ENCODE measurements at places on chromosomes 3 and 15. TPM values are rescaled to one million over a fixed set of nuclear protein-coding genes. Genes with fewer than 3 reads are reported as not detected.
A peak's percentile ranks its signal among the peaks of the same experiment; 100 is the strongest.

DNA sequence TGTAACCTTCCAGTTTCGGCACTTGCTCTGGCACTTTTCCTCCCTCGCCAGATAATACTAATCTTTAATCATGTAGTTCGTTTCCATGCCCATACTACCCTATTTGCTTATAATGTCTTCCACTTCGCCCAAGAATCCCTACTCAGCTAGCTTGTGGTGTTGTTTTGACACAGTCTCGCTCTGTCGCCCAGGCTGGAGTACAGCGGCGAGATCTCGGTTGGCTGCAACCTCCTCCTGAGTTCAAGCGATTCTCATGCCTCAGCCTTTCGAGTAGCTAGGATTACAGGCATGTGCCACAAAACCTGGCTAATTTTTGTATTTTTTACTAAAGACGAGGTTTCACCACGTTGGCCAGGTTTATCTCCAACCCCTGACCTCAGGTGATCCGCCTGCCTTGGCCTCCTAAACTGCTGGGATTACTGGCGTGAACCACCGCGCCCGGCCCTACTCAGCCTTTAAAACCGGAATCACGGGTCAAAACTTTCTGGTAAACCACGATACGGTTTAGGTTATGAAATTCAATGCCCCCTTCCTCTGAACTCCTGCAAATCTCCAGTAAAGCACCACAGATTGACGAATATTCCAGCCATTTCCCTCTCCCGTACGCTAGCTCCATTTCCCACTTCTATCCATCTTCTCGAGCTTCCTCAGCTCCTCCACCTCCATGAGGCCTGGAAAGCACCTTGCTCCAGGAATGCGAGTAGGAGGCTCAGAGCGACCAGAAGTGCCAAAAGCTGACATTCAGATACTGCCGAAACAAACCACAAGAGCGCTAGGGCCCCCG lies 878 bp upstream of the RAD51 start:
- DNase-seq: peak; percentile 39

- DNase-seq: no peak
Measured at GRCh38 chr3:46298871-46299607, 54.9 kb upstream of the CCR2 start.

DNA sequence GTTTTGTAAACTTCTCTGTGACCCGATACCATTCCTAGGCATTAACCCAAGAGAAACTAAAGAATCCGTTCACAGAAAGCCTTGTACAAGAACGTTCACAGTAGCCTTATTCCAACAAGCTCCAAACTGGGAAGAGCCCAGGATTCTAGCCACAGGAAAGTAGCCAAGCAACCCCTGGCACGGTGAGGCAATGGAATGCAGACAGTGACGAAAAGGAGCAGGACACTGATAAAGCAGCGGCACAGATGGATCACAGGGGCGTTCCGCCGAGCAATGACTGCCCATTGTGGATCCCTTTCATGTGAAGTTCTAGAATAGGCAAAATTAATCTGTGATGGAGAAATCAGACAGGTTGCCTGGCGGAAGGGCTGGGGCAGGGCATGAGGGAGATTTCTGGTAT lies 198.7 kb upstream of the CHRNA7 start:
- DNase-seq: no peak

The PAQR5 gene
- 5.5 TPM for polyA plus RNA-seq

The RTP3 gene
- not detected for polyA plus RNA-seq

The GOLGA8B gene
- polyA plus RNA-seq: 17.5 TPM

The GPR156 gene
- 0.27 TPM for polyA plus RNA-seq

GRCh38 chr15:68768321-68768720 lies 52.4 kb downstream of the ANP32A start:
- peak; percentile 42 for DNase-seq

DNA sequence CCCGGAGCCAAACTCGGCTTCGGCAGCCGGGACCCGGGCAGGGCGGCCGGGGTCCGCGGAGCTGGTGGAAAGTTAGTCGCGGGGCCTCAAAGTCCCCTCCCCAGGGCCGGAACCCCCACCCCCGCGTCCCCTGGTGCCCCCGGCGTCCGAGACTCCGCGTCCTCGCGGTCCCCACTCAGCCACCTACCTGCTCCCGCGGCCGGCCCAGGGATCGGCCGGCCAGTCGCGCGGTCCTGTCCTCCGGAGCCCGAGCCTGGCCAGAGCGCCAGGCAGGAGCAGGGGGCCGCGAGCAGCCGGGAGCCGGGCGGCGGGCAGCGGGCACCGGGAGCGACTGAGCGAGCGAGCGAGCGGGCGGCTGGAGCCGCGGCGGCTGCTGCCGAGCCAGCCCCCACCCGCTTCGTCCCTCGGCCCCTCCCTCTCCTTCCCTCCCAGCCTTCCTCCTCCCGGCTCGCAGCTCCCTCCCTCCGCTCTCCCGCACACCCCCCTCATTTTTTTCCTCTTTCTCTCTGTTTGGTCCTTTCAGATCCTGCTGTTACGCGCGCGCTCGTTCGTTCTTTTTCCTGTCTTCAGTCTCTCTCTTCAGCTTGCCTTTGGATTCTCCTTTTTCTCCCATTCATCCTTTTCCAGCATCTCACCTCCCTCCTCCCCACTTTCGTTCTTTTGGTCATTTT lies at the start of gene MEGF11:
TSS of gene MEGF11 (minus strand) at position 333 of the 671 bp plus-strand sequence. CDS start 125,347 bp downstream, outside the sequence.
- DNase-seq: peak; percentile 44
